A673 (cell line): ENCODE measurements at places on chromosomes 6 and 20. TPM values are rescaled to one million over a fixed set of nuclear protein-coding genes. Genes with fewer than 3 reads are reported as not detected.

GRCh38 chr6:36049582-36049981 lies 22.0 kb downstream of the MAPK14 start:
- H3K4me1 ChIP-seq, result peaks cover 24% of the 10 kb centered on the region
- no peaks in the 10 kb centered on the region for H3K27me3 ChIP-seq
- no peak for DNase-seq
- no peak overlapping the region for H3K27ac ChIP-seq
- no peak overlapping the region for H3K4me3 ChIP-seq

SPTLC3 gene
- total RNA-seq, result 0.06 and 0.22 TPM in 2 replicates

- no peaks in the 10 kb centered on the region for H3K27me3 ChIP-seq
- no peak overlapping the region for H3K27ac ChIP-seq
- no peaks in the 10 kb centered on the region for H3K36me3 ChIP-seq
- peaks cover 65% of the 10 kb centered on the region for H3K4me1 ChIP-seq
These were observed 6.2 kb downstream of the PTPN1 start for GRCh38 chr20:50516180-50516934.

MATN4 gene
- total RNA-seq, result 0.28 and 0.31 TPM in 2 replicates

POU3F2 gene
- 22.8 and 25.5 TPM in 2 replicates for total RNA-seq

OLIG3 gene
- not detected in 2 replicates for total RNA-seq

OVOL2 gene
- total RNA-seq, result not detected in 2 replicates

- DNase-seq, result no peak
- no peak overlapping the region for H3K27ac ChIP-seq
- H3K36me3 ChIP-seq, result no peaks in the 10 kb centered on the region
- no peaks in the 10 kb centered on the region for H3K4me1 ChIP-seq
- H3K4me3 ChIP-seq, result no peak overlapping the region
These were observed 184.2 kb downstream of the COL9A1 start for GRCh38 chr6:70118670-70119069.

DNA sequence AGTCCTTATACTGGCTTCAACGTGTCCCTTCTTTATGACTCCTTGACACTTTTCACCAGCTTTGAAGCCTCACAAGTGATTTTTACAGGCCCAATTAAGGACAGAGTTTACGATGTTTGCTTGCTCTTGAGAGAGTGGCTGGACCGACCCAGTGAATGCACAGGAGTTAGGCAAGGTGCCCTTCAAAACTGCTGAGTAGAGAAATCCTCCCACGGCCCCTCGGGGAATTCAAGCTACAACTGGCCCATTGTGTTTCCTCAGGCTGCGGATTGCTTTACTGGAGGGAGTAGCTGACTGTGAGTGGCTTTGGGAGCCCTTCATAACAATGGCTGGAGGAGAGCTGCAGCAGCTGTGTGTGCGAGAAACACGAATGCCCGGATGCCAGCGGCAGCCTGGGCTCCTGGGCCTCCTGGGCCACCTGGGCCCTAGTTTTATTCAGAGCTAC lies 50.0 kb downstream of the SGK1 start:
- H3K36me3 ChIP-seq, result no peaks in the 10 kb centered on the region
- peaks cover 6% of the 10 kb centered on the region for H3K4me1 ChIP-seq
- no peaks in the 10 kb centered on the region for H3K27me3 ChIP-seq
- DNase-seq, result peak; percentile 60

DNA sequence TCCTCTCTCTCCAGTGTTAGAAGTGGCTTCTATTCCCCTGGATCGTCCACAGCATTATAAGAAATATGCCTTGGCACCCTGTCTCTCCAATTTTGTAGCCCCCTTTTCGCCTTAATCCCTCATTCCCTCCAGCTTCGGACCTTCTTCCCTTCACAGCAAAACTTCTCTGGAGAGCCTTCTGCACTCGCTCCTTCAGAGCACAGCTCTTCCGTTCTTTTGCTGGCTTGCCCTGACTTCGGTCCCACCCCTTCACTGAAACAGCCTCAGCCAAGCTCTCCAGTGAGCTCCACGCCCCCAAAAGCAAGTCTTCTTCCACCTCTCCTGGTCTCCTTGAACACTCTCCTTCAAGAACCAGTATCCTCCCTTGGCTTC lies 134.7 kb upstream of the RNF24 start:
- H3K4me1 ChIP-seq, result peaks cover 30% of the 10 kb centered on the region
- peak; percentile 54 for DNase-seq
- no peaks in the 10 kb centered on the region for H3K36me3 ChIP-seq
- no peak overlapping the region for H3K27ac ChIP-seq
